ENCODE measurements at places on chromosomes 6 and 20. TPM values are rescaled to one million over a fixed set of nuclear protein-coding genes. Genes with fewer than 3 reads are reported as not detected.
A peak's percentile ranks its signal among the peaks of the same experiment; 100 is the strongest.

GRCh38 chr20:39946053-39946810 lies 742.8 kb downstream of the MAFB start:
- no peaks in the 10 kb centered on the region for H3K4me1 ChIP-seq
- no peaks in the 10 kb centered on the region for H3K36me3 ChIP-seq
- H3K27ac ChIP-seq, result no peak overlapping the region
- H3K27me3 ChIP-seq, result no peaks in the 10 kb centered on the region

- H3K4me3 ChIP-seq, result peak within 1 kb of the TSS; percentile 81
- peaks cover 10% of the 10 kb centered on the region for H3K4me1 ChIP-seq
- DNase-seq, result no peak
- no peaks in the 10 kb centered on the region for H3K36me3 ChIP-seq
- no peaks in the 10 kb centered on the region for H3K27me3 ChIP-seq
- peak within 1 kb of the TSS; percentile 45 for H3K27ac ChIP-seq
These were observed at the start of gene RIN2 for GRCh38 chr20:19758133-19758500. RIN2 (plus strand) TSS chr20:19758258; CDS start chr20:19889602, 131,344 bp downstream.

The ZFAND3 gene
- 131 TPM for total RNA-seq

GRCh38 chr6:109714166-109714565 lies 23.1 kb downstream of the FIG4 start:
- DNase-seq, result no peak
- no peaks in the 10 kb centered on the region for H3K36me3 ChIP-seq
- H3K4me1 ChIP-seq, result no peaks in the 10 kb centered on the region
- no peak overlapping the region for H3K4me3 ChIP-seq

The SEL1L2 gene
- total RNA-seq, result not detected

DNA sequence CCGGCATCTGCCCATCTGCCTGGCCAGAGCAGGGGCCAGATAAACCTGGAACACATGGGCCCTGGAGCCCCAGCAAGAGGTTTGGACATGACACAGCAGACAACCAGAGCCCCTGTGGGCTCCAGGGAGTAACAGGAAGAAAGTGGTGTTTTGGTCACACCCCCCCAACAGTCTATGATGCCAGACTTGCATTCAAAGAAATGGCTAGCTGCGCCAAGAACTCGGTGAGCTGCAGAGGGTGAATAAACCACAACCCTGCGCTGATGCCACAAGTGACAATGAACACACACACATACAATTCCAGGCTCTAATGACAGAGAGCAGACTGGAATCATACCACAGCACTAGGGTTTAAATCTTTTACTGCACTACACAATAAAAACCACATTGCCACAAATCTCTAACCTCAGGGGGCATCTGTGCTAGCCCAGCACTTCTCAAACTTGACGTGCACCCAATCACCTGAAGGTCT lies 34.0 kb downstream of the TRERF1 start:
- H3K27me3 ChIP-seq, result no peaks in the 10 kb centered on the region
- peak; percentile 75 for DNase-seq
- H3K36me3 ChIP-seq, result no peaks in the 10 kb centered on the region
- no peak overlapping the region for H3K27ac ChIP-seq
- H3K4me3 ChIP-seq, result no peak overlapping the region

- H3K36me3 ChIP-seq, result no peaks in the 10 kb centered on the region
- H3K27ac ChIP-seq, result no peak overlapping the region
- peaks cover 81% of the 10 kb centered on the region for H3K27me3 ChIP-seq
- no peaks in the 10 kb centered on the region for H3K4me1 ChIP-seq
These were observed 74.1 kb downstream of the NCR2 start for GRCh38 chr6:41409489-41409888.

GRCh38 chr6:72561629-72562028 lies 60.2 kb upstream of the KCNQ5 start:
- H3K27ac ChIP-seq, result no peak overlapping the region
- H3K4me3 ChIP-seq, result no peak overlapping the region
- H3K36me3 ChIP-seq, result no peaks in the 10 kb centered on the region
- H3K27me3 ChIP-seq, result no peaks in the 10 kb centered on the region
- DNase-seq, result no peak

The MOG gene
- not detected for total RNA-seq

DNA sequence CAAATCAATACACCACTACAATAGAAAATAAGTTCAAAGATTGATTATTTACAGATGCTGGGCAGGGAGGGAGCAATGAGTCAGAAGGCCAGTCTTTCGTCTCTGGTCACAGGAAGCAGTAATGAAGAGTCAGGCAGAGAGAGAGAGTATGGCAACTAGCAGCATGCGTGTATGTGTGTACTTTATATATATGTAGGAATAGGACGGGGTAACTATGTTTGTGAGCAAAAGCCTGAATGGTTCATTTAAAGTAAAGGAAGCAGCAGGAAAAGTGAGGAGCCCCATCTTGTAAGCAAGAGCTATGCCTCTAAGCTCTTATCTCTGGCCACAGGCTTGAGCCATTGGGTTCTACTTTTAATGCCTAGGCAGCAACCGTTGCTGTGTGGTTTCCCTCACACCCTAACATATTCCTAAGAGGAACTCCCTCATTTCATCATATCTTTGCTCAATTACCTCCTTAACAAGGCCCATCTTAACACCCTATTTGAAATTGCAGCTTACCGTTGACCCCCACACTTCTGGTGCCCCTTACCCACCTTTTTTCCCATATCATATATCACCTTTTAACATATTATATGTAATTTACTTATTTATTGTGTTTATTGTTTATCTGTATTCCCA lies 66.6 kb downstream of the AFG1L start:
- peaks cover 9% of the 10 kb centered on the region for H3K4me1 ChIP-seq
- DNase-seq, result no peak
- H3K27ac ChIP-seq, result no peak overlapping the region
- H3K27me3 ChIP-seq, result no peaks in the 10 kb centered on the region

GRCh38 chr20:59214073-59214472 lies 50.5 kb downstream of the ZNF831 start:
- no peaks in the 10 kb centered on the region for H3K4me1 ChIP-seq
- H3K27ac ChIP-seq, result no peak overlapping the region
- H3K27me3 ChIP-seq, result no peaks in the 10 kb centered on the region
- H3K4me3 ChIP-seq, result no peak overlapping the region
- H3K36me3 ChIP-seq, result no peaks in the 10 kb centered on the region

The RBM24 gene
- total RNA-seq, result 22.7 TPM

GRCh38 chr6:6795393-6795792 lies 206.9 kb downstream of the LY86 start:
- no peaks in the 10 kb centered on the region for H3K36me3 ChIP-seq
- no peak overlapping the region for H3K4me3 ChIP-seq
- H3K4me1 ChIP-seq, result no peaks in the 10 kb centered on the region

DNA sequence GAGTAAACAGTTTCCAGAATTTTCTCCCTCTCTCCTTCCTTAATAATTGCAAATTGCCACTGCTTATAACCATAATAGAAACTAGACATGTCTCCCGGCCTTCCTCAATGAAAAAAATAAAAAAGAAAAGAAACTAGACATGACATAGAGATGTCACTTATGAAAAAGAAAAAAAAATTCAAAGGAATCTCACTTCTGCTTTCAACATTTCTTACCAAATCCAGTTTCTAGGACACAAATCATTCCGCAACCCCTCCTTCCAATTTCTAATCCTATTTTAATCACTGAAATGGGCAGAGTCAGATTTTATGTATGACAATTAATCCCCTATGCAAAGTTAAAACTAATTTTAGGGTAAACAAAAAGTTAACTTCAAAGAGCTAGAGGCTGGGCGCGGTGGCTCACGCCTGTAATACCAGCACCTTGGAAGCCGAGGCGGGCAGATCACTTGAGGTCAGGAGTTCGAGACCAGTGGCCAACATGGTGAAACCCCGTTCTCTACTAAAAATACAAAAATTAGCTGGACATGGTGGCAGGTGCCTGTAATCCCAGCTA lies 40.1 kb upstream of the EEF1A1 start:
- H3K4me3 ChIP-seq, result no peak overlapping the region
- DNase-seq, result no peak
- H3K27me3 ChIP-seq, result no peaks in the 10 kb centered on the region
- no peak overlapping the region for H3K27ac ChIP-seq
- no peaks in the 10 kb centered on the region for H3K36me3 ChIP-seq

The FKBP1C gene
- 0.32 TPM for total RNA-seq

GRCh38 chr6:89693207-89693606 lies 54.7 kb upstream of the LYRM2 start:
- no peak overlapping the region for H3K27ac ChIP-seq
- H3K27me3 ChIP-seq, result no peaks in the 10 kb centered on the region
- H3K4me3 ChIP-seq, result no peak overlapping the region
- peaks cover 47% of the 10 kb centered on the region for H3K36me3 ChIP-seq

DNA sequence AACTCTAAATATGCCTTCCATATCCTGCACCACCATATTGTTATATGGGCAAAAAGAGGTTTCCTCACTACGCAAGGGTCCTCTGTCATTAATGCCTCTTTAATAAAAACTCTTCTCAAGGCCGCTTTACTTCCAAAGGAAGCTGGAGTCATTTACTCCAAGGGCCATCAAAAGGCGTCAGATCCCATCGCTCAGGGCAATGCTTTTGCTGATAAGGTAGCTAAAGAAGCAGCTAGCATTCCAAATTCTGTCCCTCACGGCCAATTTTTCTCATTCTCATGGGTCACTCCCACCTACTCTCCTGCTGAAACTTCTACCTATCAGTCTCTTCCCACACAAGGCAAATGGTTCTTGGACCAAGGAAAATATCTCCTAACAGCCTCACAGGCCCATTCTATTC lies 30.3 kb upstream of the ZBTB22 start:
- H3K27me3 ChIP-seq, result peaks cover 9% of the 10 kb centered on the region
- H3K4me1 ChIP-seq, result no peaks in the 10 kb centered on the region
- H3K36me3 ChIP-seq, result no peaks in the 10 kb centered on the region
- no peak overlapping the region for H3K27ac ChIP-seq

The GSTA3 gene
- total RNA-seq, result not detected

DNA sequence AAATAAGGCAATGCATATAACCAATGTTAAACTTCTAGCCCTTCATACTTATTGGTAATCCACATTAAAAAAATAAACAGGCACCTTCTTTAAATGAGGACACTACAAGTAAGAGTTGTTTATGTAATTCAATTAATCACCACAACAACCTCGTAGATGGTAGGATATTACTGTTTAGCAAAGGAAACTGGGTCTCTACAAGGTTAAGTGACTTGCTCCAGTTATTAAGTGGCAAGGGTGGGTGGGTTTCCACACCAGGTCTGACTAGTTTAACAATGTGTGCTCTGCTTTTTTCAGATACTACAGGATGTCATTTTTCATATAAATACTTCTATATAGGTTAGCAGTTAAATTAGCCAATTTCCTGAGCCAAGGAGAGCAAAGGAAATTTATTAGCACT lies 129.1 kb downstream of the MAN1A1 start:
- no peak for DNase-seq
- H3K27ac ChIP-seq, result no peak overlapping the region

All from astrocyte (in vitro differentiated cells and primary cell).